ENCODE measurements at places on chromosomes 4 and X.

GRCh38 chr4:61514991-61515390 lies 314.9 kb downstream of the ADGRL3 start:
- no peak for DNase-seq

DNA sequence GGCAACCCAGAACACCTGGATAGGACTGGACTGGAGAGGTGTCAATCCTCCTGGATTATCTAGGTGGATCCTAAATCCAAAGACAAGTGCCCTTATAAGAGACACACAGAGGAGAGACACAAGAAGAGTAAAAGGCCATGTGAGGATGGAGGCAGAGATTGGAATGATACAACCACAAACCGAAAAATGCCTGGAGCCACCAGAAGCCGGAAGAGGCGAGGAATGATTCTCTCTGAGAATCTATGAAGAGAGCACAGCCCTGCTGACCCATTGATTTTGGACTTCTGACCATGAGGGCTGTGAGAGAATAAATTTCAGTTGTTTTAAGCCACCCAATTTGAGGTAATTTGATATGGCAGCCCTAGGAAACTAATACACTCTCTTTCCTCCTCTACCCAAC lies 20.1 kb downstream of the GPC3 start:
- DNase-seq, result no peak

- no peak for DNase-seq
Observed at GRCh38 chr4:137664046-137664387, 131.7 kb upstream of the PCDH18 start.

- DNase-seq, result no peak
Observed at GRCh38 chrX:151984328-151984727, 9.9 kb upstream of the GABRE start.

DNA sequence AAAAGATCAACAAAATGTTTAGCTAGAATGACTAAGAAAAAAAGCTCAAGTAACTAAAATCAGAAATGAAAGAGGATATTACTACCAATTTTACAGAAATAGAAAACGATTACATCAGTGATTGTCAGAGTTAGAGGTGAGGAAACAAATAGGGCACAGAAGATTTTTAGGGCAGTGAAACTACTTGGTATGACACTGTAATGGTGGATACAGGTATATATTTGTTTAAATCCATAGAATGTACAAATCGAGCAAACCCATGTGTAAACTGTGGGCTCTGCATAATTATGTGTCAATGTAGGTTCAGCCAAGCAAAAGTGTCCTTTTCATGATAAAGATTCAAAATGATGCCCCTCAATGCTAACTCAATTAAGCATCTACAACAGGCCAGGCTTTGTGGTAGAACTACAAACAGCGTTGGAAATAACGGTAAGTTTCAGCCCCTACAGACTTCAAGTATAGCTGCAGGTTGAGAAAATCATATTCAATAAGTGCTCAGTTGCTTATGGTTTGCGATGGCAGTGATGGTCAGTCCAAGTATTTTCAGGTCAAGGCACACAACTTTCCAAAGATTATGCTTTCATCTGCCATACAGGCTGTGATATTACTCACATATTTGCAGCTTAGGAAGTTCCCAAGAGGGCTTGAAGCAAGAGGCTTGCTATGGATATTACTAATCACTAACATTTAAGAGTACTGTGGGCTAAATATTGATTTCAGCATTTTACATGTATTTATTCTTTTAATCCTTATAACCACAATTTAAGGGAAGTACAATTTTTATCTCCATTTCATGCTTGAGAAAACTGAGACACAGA lies 158.6 kb downstream of the TET2 start:
- DNase-seq, result no peak

DNA sequence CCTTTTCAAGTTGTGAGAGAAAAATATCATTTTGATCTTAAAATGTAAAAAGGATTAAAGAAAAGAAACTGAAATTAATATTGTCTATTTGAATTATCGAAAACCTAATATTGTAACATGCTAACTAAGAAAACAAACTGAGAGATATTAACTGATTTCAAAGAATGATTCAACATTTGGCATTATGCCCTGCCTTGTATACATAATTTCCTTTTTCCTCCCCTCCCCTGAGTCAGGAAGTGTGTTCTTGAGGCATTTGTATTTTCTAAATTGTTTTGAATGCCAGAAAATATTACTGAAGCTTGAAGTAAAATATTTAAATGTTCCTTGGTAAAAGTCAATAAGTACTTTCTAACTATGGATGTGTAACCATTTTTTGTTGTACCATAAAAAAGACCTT lies 49.4 kb downstream of the RPS6KA3 start:
- no peak for DNase-seq

DNA sequence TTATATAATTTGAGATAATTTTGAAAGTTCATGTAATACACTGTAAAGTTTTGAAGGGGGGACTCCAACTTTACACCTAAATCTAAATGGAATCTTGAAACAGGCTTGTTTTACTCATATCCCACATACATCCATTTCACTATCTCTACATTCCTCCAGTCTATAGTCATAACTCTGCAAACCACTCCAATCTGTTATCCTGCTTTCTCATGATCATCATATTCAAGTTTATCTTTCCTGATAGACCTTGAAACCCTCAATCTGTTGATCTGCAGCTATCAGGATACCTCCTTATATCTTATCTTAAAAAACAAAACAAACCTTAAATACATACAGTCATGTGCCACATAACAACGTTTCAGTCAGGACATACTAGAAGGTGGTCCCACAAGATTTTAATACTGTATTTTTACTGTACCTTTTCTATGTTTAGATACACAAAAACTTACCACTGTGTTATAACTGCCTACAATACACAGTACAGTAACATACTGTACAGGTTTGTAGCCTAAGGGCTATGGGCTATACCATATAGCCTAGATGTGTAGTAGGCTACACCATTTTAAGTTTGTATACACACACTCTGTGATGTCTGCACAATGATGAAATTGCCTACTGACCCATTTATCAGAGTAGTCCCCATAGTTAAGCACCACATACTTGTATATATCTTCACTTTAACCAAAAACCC lies 14.0 kb downstream of the CHIC2 start:
- DNase-seq, result no peak

DNA sequence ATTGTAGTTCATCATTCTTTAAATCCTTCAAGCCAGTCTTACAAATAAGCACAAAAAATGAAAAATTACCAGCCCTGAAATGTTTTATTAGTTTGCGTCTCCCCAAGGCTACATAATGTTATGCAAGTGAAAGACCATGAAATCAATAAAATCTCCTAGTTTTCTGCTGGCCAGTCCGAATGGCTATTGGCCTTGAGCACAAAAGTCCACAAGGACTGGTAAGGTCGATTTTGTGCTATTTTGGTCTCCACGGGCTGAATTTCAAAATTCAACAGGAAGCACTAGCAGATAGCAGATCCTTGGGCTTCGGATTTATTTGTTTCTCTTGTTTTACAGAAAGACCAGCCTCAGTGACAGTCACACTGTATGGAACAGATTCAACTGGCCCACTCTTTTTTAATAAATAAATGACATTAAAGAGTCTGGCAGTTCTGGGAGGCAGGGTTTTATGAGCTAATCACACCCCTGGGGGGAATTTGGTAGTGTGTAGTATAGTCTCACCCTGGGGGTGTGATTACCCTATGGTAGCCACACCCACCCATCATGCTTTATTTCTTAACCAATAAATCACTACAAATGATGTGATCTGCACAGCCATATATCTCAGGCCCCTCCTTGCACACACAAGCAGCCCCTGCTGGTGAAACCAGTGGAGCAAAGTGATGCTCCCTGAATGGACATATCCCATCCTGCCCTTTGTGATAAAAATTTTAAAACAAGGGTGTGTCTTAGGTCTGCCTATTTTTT lies 51.1 kb upstream of the TMEM33 start:
- DNase-seq, result no peak

- DNase-seq, result no peak
Observed at GRCh38 chr4:89301003-89301402, 6.6 kb downstream of the GPRIN3 start.

DNA sequence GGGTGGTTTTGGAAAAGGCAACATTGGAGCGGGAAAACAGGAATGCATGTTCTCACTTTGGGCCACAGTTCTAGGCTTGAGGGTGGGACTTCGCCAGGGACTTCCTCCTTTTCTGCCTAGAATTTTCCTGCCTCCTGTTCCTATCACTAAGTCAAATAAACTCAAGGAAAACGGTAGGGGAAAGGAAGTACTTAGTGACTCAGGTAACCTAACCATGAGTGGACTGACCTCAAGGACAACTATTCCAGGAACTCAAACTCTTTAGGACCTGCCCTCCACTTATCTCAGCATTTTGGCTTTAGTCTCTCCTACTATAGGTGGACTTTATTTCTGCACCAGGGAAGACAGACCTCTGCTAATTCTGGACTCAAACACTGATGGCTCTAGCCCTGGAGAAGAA lies 281.7 kb downstream of the ZNF674 start:
- DNase-seq, result no peak

GRCh38 chr4:16852228-16852627 lies 46.2 kb downstream of the LDB2 start:
- DNase-seq, result no peak

GRCh38 chrX:153693216-153694086 lies 5.7 kb downstream of the SLC6A8 start:
- DNase-seq, result no peak

All from activated CD4-positive, alpha-beta T cell treated with anti-CD3 and anti-CD28 coated beads for 48 hours (primary cell).